Kidney (tissue), 22 donors: ENCODE measurements at places on chromosomes 3 and 15. TPM values are rescaled to one million over a fixed set of nuclear protein-coding genes. Genes with fewer than 3 reads are reported as not detected.

- peak; percentile 90 for DNase-seq
These were observed 33.5 kb upstream of the ST6GAL1 start for GRCh38 chr3:186896875-186897274.

- DNase-seq, result peak; percentile 77
These were observed 12.1 kb downstream of the SACM1L start for GRCh38 chr3:45701172-45701867.

DNA sequence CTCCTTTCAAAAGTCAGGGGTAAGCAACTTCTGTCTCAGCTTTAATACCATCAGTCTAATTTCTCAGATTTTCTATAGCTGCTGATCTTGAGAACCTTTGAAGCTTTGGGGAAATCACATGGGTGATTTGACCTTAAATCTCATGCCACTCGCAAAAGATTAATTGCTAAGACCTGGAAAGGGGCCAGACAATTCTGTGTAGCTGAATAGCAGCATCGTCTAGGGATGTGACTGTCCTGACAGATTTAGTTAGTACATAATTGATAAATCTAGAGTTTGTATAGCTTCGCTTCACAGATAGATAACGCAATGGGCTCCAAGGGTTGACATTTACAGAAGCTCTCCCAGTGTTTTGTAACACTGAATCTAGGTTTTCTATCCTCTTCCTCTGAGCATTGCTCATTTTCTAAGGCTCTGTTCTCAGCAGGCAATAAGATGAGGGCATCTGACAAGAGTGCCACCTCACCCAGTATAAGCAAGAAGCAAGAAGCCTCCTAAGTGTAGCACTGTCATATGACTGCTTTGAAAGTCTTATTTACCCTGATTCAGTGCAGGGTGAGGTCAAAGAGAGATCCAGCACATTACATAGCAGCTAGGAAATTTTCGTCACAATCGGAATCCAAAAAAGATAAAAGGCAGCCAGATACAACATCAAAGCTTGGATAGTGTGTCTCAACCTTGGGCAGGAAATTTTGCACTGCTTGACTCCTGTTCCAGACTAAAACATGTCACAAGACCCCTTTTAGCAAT, 47.7 kb upstream of the DUT start:
- no peak for DNase-seq

DNA sequence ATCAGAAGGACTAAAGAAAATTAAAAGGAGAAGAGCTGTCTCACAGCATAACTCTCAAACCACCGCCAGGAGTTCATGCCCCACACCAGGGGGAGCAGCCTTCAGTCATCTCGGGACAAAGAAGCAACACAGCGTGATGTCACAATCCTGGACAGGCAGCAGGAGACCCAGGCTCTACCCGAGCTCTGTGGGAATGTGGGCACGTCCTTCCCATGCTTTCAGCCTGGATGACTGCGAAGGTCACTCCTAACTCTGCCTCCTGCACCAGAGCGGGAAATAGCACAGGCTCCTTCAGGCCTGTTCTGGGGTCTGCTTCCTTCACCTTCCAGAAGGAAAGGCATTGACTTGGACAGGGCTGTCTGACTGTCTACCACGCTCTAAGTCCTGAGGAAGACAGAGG, 31.3 kb downstream of the NOX5 start:
- peak; percentile 70 for DNase-seq

- DNase-seq, result no peak
These were observed 51.9 kb downstream of the SLC41A3 start for GRCh38 chr3:126031981-126032471.

DNA sequence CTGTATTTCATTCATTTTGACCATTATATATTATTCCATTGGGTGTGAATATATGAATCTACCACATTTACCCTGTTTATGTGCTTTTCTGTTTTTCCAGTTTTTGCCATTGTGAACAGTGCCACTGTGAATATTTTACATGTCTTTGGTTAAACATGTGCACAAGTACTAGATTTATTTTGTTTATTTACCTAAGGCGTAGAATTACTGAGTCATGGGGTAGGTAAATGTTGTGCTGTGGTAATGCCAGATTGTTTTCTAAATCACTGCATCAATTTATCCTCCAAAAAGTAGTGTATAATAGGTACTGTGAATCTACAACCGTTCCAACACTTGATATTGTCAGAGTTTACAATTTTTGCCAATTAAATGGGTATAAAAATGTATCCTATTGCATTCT, 362.1 kb upstream of the AGTR1 start:
- DNase-seq, result no peak

DNA sequence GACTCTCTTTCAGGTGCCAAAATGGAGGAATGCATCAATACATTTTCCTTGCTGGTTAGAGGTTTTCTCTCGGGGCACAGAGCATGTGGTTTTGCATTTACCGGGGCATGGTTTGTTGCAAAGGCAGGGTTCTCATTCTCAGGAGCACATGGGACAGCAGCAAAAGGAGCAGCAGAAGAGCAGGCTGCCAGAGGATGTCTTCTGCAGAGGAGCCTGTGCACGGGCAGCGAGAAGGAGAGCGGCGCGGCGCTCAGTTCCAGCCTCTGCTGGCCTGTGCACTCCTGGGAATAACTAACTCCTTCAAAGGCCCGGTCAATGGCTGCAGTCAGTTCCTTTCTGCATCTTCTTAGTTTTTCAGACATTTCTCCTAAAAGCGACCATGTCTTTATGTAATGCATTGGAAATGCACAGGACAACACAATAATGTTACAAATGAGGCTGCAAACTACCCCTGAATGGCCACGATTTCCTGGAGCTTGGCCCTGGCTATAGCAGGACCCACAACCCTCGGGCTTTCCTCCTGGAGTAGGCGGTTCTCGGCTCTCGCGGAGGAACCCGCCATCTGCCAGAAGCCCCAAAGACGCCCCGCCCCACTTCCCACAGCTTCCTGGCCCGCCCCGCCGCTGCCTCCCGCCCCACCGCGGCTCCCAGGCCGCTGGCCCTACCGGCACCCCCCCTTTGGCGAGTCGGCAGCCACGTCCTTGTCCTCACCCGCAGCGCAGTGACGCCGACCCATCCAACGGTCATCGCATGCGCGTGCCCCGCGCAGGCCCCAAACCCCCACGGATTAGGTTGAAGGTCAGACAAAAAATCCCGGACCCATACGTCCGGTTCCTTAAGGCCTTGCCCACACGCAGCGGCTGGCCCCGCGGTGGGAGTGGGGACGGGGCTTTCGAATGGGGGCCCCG, at the start of gene C3orf62:
C3orf62 (minus strand) TSS at position 758 of the 908 bp plus-strand sequence; CDS start at position 398, 360 bp downstream.
- DNase-seq, result peak; percentile 96

GRCh38 chr3:76487446-76487845, 552.5 kb upstream of the ROBO2 start:
- no peak for DNase-seq

- DNase-seq, result no peak
These were observed 10.7 kb downstream of the AGTR1 start for GRCh38 chr3:148708409-148708808.

DNA sequence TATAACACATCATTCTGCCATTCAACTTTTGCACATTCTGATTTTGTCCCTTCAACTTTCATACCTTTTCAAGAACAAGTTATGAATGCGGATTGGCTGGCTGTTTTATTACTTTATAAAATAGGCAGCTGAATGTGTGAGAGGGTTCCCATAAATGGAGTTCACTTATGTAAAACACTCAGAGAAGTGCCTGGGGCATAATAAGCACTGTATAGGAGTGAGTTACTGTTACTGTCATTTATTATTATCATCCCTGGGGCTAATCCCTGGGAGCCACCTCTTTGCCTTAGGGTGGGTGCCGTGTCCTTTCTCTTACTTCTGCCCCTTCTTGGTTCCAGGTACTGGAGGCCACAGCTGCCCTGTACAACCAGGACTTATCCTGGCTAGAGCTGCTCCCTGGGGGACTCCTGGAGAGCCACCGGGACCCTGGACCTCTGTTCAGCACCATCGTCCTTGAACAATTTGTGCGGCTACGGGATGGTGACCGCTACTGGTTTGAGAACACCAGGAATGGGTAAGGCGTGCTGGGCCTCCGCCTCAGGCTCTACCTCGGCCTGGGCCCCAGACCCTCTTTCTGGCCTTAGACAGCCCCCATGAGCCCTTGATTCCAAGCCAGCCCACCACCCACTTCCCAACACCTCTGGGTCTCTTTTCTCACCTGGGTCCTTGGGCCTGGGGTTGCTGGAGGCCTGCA, 10.9 kb downstream of the DUOX1 start:
- DNase-seq, result no peak

DNA sequence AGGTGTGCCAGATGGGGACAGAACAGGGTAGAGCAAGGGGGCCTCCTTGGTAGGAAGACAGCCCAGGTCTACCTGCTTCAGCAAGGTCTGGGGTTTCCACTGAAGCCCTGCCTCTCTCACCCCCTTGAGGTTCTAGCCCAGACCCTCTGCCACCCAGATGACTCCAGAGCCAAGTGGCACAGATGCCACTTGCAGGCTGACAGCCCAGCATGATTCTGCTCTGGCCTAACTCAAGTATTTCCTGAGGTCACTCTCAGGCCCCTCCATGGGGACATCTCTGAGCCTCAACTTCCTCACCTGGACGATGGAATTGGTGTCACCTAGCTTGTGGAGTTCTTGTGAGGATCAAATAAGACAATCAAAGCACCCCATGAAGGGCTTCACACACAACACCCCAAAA, 23.9 kb downstream of the PLXNB1 start:
- DNase-seq, result no peak

DNA sequence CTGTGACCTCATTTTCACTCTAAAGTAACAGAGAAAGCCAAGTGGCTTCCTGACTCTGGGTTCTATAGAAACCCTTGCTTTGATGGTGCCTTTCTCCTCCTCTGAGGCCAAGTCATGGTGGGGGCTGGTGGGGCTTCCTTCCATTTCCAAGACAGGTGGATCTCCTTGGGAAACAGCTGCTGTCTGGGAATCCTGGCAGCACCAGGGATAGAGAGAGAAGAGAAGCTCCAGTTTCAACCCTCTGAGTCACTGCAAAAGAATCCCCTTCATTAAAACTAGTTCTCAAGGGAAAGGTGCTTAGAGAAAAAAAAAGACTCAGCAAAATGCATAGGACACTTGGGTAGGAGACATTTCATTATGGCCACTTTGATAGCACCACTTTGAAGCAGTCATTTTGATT, 614.4 kb downstream of the FHIT start:
- no peak for DNase-seq

GRCh38 chr15:62219799-62220198, 54.7 kb upstream of the C2CD4B start:
- no peak for DNase-seq

GRCh38 chr3:171649911-171650592, 160.2 kb downstream of the PLD1 start:
- no peak for DNase-seq

- no peak for DNase-seq
These were observed 633.7 kb downstream of the ZIC1 start for GRCh38 chr3:148042663-148043445.

GRCh38 chr15:99430881-99431401, 134.8 kb upstream of the MEF2A start:
- no peak for DNase-seq

ITIH4 gene
- 15.4 TPM for total RNA-seq

PEX5L gene
- not detected for total RNA-seq

SLC12A8 gene
- total RNA-seq, result 29.1 TPM

PPCDC gene
- 16.3 TPM for total RNA-seq

PLA2G4B gene
- 8.3 TPM for total RNA-seq

MME gene
- total RNA-seq, result 8.4 TPM

ISG20 gene
- 25.5 TPM for total RNA-seq

CCDC39 gene
- total RNA-seq, result 0.60 TPM

SNX22 gene
- 4.6 TPM for total RNA-seq
